ENCODE measurements at places on chromosomes 11 and 22.

DNA sequence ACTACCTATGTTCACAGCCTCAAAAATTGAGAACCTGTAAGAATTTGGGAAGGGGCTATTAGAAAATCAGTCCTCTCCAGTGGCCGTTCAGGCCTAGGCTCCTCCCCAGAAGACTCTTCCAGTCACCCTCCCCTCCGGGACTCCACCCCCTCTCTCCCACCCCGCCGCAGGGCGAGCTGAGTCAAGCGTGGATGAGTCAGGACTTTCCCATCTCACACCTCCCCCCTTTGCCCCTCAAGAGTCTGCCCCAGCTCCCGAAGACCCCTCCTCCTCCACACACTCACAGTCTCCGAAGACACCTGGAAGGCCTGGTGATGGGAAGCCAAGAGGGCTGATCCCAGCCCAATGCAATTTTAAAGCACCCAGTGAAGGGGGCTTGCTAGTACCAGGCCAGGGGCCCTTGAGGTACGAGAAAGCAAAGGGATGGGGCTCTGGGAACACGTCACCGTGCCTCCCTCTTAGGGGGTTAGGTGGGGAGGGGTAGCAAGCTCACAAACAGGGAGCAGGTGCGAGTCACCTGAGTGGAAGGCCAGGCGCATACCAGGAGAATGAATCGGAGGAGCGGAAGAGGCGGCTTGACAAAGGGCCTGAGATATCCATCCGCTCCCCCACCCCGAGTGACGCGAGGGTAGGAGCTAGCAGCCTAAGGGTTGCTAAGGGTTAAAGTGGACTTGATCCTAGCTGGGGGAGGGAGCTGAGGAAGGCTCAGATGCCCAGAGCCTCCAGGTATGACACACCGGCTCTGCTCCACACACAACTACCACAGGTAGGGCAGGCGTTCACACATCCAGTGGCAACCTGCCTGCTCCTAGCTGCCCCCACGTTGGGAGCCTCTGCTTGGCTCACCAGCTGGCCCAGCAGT, 13.6 kb downstream of the BCL9L start:
- peak; percentile 99 for DNase-seq

DNA sequence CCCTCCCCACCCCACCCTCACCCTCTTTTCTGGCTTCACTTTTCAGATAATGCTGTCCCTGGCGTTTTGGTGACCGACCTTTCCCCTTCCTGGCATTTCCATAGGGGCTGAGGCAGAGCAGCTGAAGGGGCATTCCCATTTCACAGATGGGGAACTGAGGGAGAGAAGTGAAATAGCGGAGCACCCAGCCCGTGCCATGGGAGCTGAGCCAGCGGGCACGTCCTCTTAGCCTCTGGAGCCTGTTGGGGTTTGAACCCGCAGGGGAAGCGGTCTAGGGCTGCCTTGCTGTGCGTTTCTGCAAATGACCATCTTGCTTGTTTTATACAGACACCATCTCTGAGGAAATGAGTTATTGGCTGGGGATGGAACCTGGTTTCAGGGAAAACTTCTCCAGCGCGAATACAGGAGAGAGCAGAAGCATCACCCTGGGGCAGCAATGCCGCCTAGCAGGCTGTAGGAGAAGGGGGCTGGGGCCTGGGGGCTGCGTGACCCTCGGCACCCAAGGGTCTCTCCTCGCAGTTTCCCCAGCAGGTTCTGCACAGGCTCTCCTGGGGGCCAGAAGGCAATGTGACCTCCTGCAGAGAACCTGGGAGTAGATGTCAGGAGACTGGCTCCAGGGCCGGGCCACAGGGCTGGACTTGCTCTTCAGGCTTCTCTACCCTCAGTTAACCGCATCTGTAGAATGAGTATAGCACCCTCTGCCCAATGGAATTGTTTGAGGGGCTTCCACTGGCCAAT, 1.5 kb downstream of the PTPRJ start:
- DNase-seq: peak; percentile 13

- peak; percentile 79 for DNase-seq
Measured at GRCh38 chr11:22787551-22788162, 41.9 kb downstream of the SVIP start.

DNA sequence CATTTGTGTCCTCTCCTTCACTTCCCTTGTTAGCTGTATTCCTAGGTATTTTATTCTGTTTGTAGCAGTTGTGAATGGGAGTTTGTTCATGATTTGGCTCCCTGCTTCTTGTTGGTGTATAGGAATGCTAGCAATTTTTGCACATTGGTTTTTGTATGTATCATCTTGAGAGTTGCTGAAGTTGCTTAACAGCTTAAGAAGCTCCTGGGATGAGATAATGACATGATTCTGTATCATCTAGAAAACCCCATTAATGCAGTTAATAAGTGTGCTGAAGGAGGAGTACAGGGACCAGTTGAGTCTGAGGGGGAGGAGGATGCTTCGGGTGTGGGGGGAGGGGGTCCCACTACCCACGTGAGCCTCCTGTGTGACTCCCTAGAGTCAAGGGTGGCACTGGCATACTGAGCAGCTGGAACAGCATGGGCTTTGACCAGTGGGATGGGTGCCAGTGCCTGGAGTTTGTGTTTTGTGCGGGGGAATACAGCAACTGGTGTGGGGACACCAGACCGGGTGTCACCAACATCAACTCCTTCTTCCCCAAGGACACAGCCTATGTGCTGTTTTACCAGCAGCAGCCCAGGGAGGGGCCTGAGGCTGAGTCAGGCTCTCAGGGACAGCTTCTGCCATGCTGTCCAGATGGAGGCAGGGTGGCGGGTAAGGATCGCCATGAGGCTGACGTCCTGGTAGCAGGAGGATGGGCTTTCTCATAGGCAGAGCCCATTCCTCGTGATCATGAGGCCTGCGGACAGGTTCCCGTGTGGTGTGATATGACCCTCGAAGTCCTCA, 24.1 kb downstream of the USP35 start:
- DNase-seq: no peak

GRCh38 chr11:85021058-85021457, 606.1 kb downstream of the DLG2 start:
- DNase-seq: no peak

DNA sequence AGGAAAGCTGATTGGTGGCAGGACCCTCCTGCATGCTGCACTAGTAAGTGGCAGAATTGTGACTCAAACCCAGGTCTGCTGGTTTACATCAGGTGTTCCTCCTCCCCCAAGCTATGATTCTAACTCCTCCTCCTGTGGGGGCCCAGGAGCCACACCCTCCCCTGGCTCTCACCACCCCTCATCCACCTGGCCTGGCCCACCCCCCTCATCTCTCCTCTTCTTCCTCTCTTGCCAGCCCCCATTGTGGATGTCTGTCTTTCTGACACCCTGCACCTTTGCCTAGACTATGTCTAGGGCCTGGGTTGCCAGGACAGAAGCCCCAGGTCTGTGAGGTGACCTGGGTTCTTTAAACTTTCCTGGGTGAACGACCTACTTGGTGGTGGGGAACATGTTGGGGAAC, 59.9 kb downstream of the GRIK4 start:
- no peak for DNase-seq

DNA sequence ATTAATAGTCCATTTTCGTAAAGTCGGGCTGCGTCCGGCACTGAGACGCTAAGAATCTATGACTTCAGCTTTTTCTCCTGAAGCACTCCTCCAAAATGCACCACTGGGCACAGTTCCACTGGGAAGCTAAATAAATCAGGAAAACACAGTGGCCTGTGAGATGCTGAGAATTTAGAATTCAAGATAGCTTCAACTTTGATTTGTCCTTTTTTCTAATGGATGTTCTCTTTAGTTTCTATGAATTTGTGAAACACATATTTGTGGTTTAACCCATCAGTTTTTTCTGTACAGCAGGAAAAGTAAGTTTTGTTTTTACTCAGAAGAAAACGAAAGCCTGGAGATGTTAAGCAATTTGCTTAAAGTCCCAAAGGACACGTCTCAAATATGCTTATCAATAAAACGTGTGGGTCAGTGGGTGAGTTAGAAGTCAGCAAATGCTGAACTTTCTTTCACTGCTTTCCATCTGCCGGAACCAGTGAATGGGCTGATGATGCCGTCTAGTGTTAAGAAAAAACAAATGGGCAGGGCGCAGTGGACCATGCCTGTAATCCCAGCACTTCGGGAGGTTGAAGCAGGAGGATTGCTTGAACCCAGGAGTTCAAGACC, 40.7 kb upstream of the CLMP start:
- DNase-seq: no peak

DNA sequence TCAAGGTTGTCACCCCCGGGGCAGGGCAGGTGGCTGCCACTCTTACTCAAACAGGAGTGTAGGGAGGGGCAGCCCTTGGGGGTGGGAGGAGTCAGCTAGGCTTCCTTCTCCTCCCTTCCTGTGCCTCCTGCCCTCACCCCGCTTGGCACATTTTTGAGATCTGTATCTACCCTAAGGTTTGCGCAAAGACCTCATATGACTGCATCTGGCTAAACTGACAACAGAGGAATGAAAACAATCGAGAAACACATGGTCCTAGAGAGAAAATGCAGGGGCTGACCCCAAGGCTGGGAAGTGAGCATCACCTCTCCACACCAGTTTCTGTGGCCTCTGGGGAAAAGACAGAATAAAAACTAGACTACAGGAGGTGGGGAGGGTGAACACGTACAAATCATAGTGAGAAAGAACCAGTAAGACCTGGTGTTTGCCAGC, 28.1 kb downstream of the IGSF9B start:
- DNase-seq: peak; percentile 73
